Naive thymus-derived CD4-positive, alpha-beta T cell (primary cell): ENCODE measurements at places on chromosomes 16 and 17.

GRCh38 chr17:77597418-77598240 is 360.9 kb upstream of the TNRC6C start:
- no peak for DNase-seq

DNA sequence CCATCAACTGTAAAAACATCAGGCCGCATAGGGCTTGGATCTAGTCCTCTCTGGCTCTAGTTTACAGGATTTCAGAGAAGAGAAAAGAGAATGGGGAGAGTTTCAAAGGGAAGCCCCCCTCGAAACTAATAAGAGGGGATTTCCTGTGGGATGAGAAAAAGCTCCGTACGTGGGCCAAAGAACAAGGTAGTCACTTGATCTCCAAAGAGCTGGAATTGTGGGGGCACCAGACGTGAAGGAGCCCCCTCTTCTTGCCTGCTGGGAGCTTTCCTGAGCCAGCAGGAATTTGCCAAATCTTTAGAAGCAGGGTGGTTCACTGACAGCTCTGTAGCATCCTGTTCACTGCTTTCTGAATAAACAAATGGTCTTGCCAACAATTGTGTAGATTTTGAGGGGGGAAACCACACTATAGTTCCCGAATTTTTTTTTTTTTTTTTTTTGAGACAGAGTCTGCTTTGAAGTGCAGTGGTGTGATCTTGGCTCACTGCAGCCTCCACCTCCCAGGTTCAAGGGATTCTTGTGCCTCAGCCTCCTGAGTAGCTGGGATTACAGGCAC is 7.0 kb upstream of the TMIGD1 start:
- no peak for DNase-seq

- DNase-seq, result no peak
These were observed 467.3 kb downstream of the KCNJ2 start for GRCh38 chr17:70636517-70637133.

- DNase-seq, result no peak
These were observed 3.7 kb downstream of the ZG16B start for GRCh38 chr16:2833776-2834175.

DNA sequence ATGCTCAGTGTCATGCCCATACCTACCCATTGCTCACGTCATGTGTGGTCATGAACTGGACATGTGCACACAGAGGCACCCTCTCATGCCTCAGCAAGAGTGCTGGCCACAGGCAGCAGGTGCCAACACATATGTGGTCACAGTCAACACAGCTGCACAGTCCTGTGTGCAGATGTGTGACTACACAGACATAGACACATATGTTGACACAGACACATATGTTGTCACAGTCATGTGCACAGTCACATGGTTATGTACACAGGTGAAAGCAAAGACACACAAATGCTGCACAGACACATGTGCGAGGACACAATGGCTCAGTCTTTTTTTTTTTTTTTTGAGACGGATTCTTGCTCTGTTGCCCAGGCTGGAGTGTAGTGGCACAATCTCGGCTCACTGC is 11.3 kb downstream of the SLC4A1 start:
- no peak for DNase-seq

GRCh38 chr17:66032082-66032712 is 159.7 kb downstream of the CEP112 start:
- no peak for DNase-seq

- no peak for DNase-seq
These were observed 1.4 kb downstream of the WDR81 start for GRCh38 chr17:1725642-1726511.

- DNase-seq, result no peak
These were observed 8.0 kb downstream of the STAT5B start for GRCh38 chr17:42268236-42268635.

- no peak for DNase-seq
These were observed 5.7 kb upstream of the SULT1A2 start for GRCh38 chr16:28602529-28602928.

- DNase-seq, result no peak
These were observed 35.1 kb upstream of the CHMP6 start for GRCh38 chr17:80956321-80957190.

- peak; percentile 54 for DNase-seq
These were observed 1.3 kb downstream of the TIMP2 start for GRCh38 chr17:78923660-78924453.

GRCh38 chr16:71367241-71367976 is 8.9 kb downstream of the CALB2 start:
- DNase-seq, result no peak

DNA sequence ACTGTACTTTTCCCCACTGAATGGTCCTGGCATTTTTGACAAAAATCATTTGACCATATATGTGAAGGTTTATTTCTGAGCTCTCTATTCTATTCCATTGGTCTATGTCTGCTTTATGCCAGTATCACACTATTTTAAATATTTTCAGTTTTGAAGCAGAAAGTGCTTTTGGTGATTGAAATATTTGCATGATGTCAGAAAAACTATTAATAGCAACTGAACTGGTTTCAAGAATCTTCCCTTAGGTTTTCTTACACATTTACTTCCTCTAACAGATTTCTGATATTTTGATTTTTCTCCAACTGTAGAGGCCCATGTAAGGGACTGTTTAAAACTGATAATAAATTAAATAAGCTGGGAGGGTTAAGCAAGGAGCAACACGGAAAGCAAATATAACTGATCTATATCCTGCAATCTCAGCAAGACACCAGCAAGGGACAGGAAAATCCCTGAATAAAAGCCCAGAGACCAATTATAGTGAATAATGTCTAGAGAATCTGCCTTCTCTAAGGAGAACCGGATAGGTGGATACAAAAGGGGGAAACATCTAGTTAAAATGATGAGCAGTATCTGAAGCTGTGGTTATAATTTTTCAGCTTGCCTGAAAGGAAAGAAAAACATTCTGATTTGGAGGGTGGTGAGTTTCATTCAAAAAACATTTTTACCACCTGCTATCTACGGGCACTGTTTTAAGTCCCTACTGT is 80.9 kb upstream of the STAC2 start:
- DNase-seq, result no peak

DNA sequence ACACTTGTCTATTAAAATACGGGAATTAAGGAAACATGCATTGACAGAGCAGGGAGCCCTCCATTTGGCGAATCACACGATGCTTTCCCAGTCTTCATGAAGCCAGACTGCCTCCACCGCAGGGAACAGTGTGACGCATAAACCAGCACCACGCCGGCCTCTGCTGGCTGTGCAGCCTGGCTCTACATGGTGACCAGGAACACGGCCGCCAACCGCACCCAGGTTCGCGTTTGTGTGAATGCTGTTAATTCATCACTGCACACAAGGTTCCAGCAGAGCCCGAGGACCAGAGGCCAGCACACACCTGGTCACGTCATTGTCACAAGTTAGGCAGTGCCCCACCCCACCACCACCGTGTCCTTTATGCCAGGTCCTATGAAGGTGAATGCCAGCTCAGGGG is 26.7 kb downstream of the TMEM204 start:
- no peak for DNase-seq

DNA sequence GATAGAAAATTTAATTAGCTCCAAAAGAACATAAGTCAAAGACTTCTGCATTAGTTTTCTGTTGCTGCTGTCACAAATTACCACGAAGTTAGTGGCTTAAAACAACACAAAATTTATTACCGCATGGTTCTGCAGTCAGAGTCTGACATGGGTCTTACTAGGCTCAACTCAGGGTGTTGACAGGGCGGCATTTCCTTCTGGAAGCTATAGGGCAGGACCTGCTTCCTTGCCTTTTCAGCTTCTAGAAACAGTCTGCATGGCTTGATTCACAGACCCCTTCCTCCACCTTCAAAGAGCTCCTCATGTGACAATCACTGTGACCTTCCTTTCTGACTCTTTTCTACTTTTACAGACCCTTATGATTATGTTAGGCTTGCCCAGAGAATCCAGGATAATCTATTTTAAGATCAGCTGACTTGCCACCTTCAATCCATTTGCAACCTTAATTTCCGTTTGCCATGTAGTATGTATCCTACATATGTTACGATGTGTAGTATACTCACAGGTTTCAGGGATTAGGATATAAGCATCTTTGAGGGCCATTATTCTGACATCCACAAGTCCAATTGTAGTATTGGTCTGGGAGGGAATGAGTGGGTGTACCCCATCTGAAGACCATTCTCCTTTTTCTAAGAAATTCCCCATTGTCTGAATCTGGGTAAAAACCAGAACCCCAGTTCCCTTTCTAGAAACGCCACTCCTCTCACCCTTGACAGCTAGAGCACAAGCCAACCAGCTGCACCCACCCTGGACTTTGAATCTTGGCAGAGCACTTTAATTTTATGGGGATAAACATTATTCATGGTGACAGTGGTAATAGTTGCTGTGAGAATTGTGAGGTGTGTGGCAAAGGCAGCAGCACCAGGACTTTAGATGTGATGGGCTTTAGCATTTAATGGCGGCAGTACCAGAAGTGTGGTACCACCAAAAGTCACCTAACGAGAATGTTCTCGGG is 265.5 kb downstream of the KCNJ2 start:
- DNase-seq, result no peak

- DNase-seq, result peak; percentile 49
These were observed 3.0 kb downstream of the UBALD2 start for GRCh38 chr17:76268015-76268749.

GRCh38 chr17:61053469-61053868 is 346.2 kb upstream of the TBX2 start:
- no peak for DNase-seq

- DNase-seq, result no peak
These were observed 95.7 kb upstream of the DNAH17 start for GRCh38 chr17:78672871-78673371.

DNA sequence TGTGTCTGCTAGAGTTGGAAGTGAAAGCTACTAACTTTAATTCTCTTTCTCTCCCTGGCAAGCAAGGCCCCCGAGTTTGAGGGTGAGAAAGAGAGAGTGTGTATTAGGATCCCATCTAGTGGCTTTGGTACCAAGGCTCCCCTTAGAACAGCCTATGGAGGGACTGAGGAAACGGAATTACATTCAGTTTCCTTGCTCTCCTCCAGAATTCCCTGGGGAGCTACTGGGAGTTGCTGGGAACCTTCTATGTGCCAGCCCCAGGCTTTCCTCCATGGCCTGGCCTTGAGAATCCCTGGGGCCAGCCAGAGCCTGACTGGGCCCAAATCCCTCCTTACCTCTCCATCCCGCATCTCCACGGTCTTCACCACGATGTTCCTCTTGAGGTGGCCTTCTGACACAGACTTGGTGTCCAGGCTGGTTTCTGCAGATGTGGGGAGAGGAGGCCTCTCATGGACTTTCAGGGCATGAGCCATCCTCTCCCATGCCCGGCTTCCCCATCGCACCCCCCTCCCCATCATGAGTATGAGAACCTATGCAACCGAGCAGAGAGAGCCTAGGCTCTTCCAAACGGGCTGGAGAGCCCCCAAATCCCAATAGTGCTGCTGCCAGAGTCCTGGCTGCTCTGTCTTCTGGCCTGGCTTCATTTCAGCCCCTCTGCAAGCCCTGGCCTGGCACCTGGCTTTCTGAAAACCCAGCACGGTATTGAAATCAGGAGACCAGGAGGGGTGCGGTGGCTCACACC is 7.4 kb downstream of the GFAP start:
- DNase-seq, result no peak

- no peak for DNase-seq
These were observed 7.9 kb upstream of the SCNN1G start for GRCh38 chr16:23174622-23175021.

GRCh38 chr17:34670618-34671017 is 91.2 kb downstream of the TMEM132E start:
- no peak for DNase-seq

GRCh38 chr17:81317961-81318605 is 23.0 kb upstream of the SLC38A10 start:
- DNase-seq, result no peak

- no peak for DNase-seq
These were observed 22.8 kb downstream of the CRISPLD2 start for GRCh38 chr16:84842516-84843148.

GRCh38 chr16:17194190-17194780 is 276.5 kb downstream of the XYLT1 start:
- peak; percentile 57 for DNase-seq

DNA sequence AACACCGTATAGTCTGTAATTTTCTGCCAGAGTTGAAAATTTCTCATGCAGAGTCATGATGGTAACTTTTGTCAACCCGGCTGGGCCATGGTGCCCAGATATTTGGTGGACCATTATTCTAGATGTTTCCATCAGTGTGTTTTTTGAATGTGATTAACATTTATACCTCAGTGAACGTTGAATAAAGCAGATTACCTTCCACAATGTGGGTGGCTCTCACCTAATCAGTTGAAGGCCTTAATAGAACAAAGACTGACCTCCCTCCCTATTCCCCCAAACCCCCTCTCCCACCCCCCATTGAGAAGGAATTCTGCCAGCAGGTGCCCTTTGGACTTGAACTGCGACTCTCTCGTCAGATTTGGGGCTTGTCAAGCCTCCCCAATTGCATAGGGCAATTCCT is 6.4 kb upstream of the CA5A start:
- no peak for DNase-seq

DNA sequence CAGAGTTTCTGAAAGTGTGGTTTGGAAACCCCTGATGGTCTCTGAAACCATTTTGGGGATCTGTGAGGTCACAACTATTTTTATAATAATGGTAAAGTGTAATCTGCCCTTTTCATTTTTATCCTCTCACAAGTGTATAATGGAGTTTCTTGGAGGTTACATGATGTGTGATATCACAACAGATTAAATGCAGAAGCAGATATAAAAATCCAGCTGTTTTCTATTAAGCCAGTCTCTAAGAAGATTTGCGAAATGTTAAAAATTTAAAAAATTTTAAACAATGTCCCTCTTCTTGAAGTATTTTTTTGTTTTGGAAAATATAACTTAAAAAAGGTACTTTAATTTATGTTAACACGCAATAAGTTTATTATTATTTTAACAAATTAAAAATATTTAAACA is 48.7 kb downstream of the RPGRIP1L start:
- DNase-seq, result no peak

GRCh38 chr17:16322636-16323035 is 30.6 kb downstream of the CENPV start:
- no peak for DNase-seq

GRCh38 chr17:48594538-48595277 is 1.1 kb upstream of the HOXB5 start:
- no peak for DNase-seq

GRCh38 chr16:46853713-46854443 is 22.9 kb upstream of the C16orf87 start:
- DNase-seq, result peak; percentile 14

- DNase-seq, result no peak
These were observed 2.0 kb upstream of the RAI1 start for GRCh38 chr17:17679243-17679642.

GRCh38 chr17:44502598-44503146 is 534 bp downstream of the GPATCH8 start:
- DNase-seq, result no peak

GRCh38 chr16:72124148-72124547 is 30.5 kb downstream of the DHX38 start:
- no peak for DNase-seq
